ENCODE measurements at places on chromosomes 12 and 14.

GRCh38 chr12:21545557-21545956 lies 19.5 kb downstream of the SPX start:
- DNase-seq: no peak

- DNase-seq: peak; percentile 47
Observed at GRCh38 chr14:96741151-96741977, 55.8 kb upstream of the VRK1 start.

GRCh38 chr14:89386212-89386886 lies 30.7 kb downstream of the FOXN3 start:
- DNase-seq: no peak

DNA sequence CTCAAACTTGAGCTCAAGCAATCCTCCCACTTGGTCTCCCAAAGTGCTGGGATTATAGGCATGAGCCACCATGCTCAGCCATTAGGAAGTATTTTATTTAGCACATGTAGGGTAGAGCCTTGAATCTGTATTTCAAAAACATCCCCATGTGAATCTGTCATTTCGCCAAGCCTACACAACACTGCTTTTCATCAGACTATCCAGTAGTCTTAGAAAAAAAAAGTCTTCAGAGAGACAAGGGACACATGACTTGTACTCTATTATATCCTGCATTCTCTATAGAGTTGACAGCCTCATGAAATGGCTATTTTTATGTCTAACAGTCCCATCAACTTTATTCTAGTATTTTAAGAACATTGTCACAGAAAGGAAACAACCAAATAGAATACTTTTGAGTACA lies 35.4 kb downstream of the TM7SF3 start:
- DNase-seq: no peak

DNA sequence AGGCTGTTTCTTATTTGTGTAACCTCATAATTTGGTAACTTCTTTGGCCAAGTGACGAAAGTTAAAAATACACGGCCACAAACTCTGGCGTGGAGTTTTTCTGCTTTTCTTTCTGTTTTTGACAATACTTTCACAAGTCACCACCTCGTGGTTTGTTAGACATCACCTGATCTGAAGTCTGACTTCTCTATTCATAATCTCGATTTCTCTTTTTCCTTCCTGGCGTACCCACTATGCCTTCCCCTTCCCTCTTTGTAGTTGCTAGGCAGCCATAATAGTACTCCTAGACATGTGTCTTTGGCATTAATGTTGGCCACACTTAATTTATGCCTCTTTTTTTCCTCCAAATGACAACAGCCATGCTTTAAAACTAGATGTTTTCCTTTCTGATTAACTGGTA lies 97.6 kb downstream of the POLR3B start:
- DNase-seq: no peak

GRCh38 chr12:27158297-27158696 lies 75.9 kb upstream of the C12orf71 start:
- no peak for DNase-seq

GRCh38 chr12:50070314-50071060 lies 13.1 kb downstream of the ASIC1 start:
- DNase-seq: peak; percentile 44

DNA sequence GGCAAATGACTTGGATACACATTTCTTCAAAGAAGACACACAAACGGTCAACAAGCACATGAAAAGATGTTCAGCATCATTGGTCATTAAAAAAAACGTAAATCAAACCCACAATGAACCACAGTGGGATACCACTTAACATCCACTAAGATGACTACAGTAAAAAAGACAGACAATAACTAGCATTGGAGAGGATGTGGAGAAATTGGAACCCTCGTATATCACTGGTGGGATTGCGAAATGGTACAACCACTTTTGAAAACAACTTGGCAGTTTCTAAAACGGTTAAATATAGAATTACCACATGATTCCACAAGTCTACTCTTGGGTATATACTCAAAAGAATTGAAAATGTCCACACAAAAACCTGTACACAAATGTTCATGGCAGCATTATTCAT lies 25.2 kb upstream of the PPFIBP1 start:
- DNase-seq: no peak

DNA sequence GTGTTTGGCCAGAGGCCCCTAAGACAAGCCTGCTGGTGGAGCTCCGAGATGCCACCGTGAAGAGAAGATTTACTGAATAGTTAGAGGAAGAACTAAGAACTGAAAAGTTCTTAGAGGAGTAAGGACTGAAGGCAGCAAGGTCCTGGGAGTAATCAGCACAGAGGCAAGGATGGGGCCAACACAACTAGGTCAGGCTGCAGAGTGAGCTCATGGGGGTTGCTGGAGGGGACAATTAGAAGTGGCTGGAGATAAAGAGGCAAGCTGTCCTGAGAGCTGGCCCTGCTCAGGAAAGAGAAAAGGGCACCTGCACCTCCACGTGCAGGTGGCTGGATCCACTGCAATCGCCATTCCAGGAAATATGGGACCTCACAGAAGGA lies 52.7 kb downstream of the NFKBIA start:
- DNase-seq: no peak

DNA sequence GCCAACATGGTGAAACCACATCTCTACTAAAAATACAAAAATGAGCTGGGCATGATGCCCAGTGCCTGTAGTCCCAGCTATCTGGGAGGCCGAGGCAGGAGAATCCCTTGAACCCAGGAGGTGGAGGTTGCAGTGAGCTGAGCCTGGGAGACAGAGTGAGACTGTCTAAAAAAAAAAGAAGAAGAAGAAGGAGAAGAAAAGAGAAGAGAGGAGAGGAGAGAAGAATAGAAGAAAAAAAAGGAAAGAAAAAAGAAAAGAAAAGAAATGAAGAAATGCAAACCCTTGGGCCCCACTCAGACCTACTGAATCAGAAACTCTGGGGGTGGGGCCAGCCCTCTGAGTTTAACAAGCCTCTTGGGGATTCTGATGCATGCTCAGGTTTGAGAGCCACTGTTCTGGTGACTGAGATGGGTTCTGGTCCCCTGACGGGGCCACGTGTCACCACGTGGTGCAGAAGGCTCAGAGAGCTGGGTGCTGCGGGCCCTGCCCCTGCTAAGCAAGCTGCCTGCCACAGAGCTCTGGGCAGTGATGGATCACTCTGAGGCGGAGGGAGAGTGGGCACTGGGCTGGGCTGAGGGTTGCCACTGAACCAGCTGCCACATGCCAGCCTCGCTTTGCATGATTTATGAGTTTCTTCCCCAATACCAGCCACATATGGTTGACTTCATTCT lies 37.5 kb downstream of the ERH start:
- DNase-seq: no peak

DNA sequence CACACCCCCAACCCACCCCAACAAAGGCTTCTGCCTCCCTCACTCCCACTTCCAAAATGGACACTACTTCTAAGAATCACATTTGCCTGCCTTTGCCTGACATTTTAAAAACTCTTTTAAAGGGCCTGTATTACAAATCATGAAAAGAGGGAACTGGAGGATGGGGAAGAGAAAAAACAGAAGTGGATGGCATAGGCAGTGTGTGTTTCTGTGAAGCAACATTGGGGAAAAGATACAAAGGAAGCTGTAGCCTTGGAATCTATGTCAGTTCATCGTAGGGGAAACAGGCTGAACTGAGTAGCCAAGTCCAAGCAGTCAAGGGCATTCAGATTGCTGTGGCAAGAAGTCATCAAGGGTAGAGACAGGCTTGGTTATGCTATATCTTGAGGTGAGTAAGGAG lies 273.9 kb downstream of the BTG1 start:
- DNase-seq: no peak

GRCh38 chr14:75264036-75264435 lies 14.6 kb upstream of the FOS start:
- DNase-seq: no peak

GRCh38 chr12:49932023-49932422 lies 18.5 kb upstream of the AQP2 start:
- no peak for DNase-seq
